Activated T-cell treated with anti-CD3 and anti-CD28 coated beads, Interleukin-2, amount 50 U/mL, for 1 hour (primary cell): ENCODE measurements at places on chromosomes 7 and 10.
A peak's percentile ranks its signal among the peaks of the same experiment; 100 is the strongest.

DNA sequence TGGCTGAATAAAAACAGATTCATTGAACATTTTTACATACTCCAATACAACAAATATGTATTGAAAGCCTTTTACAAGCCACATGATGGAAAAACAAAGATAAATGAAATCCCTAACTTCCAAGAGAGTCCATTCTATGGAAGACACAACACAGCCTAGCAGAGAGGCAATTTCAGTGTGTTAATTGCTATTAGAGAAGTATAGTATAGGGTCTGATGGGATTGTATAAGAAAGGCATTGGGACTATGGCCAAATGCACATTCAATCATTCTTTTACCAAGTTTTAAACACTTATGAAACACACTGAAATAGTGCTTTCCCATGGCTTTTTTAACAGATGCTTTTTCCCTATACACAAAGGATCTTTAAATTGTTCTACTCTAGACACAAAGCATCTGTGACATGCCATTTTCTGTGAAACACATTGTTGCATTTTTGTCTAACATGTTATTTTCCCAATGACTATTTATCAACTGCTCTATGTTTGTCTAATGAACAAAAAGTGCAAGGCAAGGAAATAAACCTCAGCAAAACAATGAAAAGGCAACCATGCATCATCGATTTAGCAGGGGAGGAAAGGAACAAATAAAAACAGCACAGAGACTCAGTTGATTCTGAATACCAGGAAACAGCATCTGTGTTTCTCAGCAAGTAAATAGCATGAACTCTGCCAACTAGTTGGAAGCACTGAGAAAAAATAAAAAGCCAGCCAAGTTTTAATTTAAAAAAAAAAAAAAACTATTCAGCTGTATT, 42.4 kb upstream of the PHYHIPL start:
- DNase-seq, result no peak

- DNase-seq, result no peak
These were observed 1.7 kb upstream of the WDR86 start for GRCh38 chr7:151411551-151411950.

GRCh38 chr10:4131407-4132215, 346.6 kb upstream of the KLF6 start:
- DNase-seq, result no peak

- DNase-seq, result no peak
These were observed 177.6 kb upstream of the MEOX2 start for GRCh38 chr7:15863951-15864625.

DNA sequence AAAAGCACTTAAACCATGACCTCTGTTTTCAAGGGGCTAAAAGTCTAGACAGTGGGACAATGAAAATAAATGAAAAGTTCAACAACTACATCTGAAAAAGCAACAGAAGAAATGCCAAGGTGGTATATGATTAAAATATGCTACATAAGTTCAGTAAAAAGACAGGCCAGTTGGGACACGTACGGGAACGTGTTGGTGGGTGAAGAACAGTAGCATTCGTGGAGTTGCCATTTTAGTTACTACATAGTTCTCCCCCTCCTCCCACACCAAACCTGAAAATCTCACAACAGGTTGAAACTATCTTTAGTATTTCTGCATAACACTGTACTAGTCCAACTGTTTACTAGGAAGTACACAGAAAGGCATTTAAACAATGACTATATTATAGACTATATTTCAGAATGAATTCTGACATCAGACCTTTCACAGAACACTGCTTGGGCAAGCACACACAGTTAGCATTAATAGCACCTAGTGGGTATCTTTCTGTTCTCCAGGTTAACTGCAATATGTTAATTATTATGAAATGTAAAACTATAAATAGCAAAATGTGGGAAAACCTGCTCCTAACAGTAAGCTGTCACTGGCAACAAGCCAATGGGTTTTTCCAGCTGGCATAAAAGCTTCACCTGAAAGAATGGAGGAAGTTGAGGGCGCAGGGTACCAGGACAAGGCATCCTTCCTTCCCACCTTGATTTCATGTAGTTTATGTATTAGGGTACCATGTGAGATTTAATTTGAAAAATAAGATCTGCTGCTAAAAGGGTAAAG, 135.0 kb downstream of the STRA8 start:
- no peak for DNase-seq

DNA sequence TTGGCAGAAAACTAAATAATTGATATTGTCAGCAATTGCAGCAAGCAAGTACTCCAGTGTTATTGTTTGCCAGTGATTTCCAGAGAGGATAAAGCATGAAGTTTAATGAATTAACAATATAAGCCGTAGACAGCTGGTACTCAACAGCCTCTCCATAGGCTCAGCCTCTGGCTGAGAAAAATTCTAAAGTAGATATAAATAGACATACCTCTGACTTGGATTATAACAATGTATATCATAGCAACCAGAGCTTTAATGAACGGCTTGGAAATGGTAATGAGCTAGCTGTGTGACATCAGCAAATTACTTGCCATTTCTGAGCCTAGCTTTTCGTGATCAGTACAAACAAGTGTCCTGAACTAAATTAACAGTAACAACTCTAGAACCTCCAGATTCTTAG, 1055.4 kb upstream of the AUTS2 start:
- no peak for DNase-seq

DNA sequence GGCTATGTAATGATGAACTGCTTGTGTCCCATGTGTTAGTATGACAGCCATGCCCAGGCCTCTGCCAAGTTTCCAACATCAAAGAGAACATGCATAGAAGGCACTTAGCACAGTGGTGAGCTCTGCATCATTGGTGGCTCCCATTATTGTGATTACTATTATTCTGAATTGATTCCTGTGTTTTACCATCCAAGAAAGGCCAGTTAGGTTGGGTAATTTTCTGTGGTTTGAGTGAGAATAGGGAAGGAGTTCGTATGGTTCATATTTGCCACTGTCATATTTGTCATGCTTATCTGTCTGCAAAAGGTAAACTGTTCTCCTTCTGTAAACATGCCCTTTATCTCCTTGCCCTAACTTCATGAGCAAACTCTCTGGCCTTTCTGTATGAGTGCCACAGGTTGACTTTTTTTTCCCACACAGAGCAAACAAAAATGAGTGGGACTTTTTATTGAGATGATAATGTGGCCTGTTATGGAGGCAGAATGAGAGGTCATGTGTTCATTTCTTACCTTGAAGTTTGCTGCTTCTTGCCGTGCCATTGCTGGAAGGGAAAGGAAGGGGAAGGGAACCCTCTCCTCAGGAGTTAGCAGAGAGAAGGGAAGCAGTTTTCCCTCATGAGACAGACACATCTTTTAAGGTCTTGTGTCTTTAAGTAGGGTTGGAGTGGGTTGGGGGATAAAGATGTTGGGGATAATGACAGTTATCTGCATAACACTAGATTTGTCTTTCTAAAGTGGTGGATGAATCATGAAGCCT, 301.9 kb downstream of the LRMDA start:
- no peak for DNase-seq

DNA sequence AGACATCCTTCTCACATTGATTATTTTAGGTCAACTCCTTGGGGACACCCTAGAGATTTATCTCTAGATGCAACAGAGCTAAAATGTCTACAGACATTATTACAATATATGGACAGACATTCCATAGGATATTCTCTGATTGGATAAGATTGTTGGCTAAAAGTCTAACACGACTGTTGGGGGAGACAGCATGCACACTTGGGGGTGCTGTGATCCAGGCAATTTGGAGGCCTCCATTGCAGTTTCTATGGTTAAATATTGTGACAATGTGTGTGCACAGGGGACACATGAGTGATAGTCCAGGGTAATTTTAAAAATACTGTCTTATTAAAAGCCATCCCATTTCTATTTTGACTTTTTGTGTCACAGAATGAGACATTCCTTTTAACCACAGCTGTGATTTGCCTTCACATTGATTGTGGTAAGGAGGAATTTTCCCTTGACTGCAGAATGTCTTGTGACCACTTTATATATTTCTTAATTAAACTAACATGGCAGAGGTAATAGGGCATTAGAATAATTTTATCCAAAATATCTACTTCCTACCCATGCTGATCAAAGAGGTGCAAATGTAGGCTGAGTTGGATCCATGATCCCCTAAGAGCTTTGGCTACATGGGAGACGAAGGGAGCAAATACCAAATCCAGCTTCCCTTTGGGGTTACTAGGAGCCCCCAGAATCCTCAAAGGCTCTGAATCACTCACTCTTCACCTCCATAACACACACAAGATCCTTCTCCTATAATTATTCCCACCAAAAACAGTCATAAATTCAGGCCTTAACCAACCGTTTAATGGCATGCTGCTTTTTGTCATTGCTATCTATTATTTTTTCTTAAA, 7.3 kb downstream of the TFPI2 start:
- no peak for DNase-seq

GRCh38 chr7:85573346-85573745, 386.5 kb upstream of the SEMA3D start:
- no peak for DNase-seq

DNA sequence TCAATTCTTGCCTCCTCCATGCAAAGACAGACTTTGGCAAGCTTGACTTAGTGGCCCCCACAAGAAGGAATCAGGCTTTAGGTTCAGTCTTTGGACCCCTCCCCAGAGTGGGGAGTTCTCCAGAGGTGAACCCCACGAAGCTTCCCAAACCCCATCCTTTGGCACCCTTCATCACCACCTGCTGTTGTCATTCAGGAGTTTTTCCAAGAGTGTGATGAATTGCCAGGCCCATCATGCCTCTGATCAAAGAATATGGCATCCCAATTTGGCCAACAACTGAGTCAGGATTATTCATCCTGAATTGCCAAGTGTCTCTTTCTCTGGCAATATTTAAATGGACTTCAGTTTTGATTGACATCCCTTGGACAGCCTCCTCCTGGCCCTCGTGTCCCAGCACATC, 404.7 kb upstream of the MKI67 start:
- DNase-seq, result no peak

DNA sequence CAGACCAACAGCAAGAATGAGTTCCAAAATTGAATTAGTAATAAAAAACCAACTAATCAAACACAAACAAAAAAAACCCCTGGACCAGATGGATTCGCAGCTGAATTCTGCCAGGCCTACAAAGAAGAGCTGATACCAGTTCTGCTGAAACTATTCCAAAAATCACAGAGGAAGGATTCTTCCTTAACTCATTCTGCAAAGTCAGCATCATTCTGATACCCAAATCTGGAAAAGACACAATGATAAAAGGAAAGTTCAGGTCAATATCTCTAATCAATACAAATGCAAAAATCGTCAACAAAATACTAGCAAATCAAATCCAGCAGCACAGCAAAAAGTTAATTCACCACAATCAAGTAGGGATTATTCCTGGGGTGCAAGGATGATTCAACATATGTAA, 6.1 kb upstream of the ABCA13 start:
- DNase-seq, result no peak

GRCh38 chr7:137335814-137336213, 7.7 kb downstream of the PTN start:
- DNase-seq, result no peak

- DNase-seq, result no peak
These were observed 406.1 kb upstream of the AUTS2 start for GRCh38 chr7:69192134-69192533.

DNA sequence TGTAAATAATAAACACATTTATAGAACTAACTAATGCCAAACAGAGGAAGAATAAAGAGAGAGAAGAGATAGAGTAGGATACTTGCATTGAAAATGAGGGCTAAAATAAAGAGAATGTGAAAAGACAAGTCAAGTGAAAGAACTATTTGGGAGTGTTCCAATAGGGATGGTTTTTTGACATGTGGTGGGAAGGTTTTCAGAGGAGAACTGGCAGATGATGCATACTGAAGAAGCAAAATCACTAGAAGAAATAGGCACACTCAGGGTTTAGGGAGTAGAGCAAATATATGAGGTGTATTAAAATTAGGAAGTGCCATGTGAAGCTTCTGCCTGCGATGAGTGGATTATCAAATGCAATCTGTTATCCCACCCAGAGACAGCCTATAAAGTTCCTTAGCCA, 744.8 kb downstream of the REEP3 start:
- no peak for DNase-seq

DNA sequence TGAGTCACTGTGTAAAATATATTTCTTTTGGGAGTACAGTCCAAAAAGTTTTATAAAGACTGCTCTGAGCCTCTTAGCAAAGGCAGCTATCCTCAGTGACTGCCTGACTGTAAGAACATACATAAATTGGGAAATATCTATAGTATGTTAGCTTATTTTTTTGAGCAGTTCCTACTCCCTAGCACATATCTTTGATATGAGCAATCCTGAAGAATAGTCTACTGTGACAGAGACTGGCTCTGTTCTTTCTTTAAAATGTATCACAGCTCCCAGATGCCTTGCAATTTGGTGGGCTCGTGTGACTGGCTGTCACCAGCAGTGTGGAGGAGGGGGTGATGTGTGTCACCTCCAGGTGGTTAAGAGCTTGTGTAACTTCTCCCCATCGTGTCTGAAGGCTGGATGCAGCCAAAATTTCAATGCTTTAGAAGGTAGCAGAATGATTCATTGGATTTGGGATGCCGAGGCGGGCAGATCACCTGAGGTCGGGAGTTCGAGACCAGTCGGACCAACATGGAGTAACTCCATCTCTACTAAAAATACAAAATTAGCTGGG, 47.9 kb downstream of the MTERF1 start:
- DNase-seq, result no peak

GRCh38 chr7:82105463-82105862, 335.6 kb upstream of the HGF start:
- no peak for DNase-seq

DNA sequence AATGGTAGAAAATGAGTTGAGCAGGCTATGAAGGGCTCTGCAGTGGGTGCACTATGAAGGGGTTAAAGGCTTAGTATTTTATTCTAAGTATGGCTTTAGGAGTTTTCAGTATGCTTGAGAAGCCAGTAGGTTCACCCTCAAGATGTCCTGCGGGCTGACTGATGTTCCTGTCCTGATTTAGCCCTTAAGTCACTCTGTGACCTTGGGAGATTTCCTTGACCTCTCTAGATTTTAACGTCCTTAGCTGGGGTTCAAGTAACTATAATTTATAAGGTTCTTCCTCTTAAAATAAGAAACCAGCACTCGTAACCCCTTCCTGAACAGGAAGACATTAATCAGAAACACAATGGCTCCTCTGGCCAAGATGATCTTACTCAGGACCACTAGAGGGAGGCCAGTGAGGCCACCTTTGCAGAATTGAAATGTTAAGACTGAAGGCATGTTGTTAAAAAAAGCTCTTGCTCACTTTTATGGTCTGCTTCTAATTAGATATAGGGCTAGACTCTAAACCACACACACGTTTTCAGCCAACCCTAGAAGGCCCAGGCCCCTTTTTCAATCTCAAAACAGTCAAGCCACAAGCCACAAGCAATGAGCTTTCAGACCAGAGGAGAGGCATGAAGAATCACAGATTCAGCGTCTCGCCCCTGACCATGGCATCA, 41.9 kb downstream of the CDK1 start:
- no peak for DNase-seq

GRCh38 chr10:95211606-95212279, 17.7 kb downstream of the ACSM6 start:
- no peak for DNase-seq

DNA sequence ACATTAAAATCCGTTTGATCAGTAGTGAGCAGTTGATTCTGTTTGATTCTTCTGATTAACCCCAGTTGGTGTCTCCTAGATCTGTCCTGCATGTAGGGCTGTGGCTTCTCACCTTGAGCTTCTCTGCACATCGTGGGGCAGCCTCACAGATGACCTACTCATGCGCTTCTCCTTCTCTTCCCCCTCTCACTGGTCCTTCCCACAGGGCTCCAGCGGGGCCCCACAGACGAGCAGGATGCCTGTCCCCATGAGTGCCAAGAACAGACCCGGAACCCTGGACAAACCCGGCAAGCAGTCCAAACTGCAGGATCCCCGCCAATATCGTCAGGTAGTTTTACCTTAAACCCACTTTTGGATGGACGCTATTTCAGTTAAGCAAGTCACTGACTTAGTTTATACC, 178.9 kb downstream of the ARHGAP21 start:
- no peak for DNase-seq

- DNase-seq, result peak; percentile 69
These were observed 980 bp downstream of the ADAM8 start for GRCh38 chr10:133275684-133276092.
